Anterior cingulate cortex (tissue), 58 donors: ENCODE measurements at places on chromosomes 2 and 18.

DNA sequence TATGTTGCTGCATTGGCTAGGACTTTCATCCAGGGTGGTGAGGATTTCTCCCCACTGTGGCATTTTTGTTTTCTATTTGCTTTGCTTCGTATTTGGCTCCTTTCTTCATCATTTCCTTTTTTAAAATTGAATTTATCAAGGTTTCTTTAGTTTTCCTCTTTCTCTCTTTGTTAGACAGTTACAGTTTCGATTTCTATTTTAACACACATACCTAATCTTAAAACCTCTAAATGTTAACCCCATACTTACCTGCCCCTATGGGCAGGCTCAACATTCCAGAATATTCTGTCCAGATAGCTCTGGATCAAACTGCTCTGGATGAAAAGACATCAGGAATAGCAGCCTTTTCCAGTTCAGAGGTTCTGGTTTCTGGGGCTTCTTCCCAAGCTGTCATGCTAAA, 49.2 kb downstream of the DIPK1C start:
- no peak for DNase-seq

DNA sequence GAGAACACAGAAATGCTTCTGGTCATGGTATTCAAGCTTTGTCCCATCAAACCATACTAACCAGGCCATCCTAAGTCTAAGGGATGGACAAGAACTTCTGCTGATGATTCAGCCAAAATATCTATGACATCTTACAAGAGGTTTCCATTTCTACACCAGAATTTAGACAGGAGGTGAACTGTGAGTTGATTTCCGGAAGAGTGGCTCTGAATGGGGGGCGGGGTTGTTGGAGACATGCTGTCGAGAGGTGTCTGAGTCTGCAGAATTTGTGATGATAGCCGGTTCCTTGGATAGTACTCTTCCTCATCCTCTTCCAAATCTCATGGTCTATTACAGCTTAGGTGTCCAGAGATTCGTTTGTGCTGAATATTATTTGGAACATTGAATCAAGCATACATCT, 408.7 kb upstream of the TCF4 start:
- DNase-seq, result no peak

GRCh38 chr2:84830095-84830494, 50.8 kb downstream of the TRABD2A start:
- DNase-seq, result no peak

- DNase-seq, result peak; percentile 55
These were observed 95.5 kb downstream of the DYSF start for GRCh38 chr2:71548646-71549425.

DNA sequence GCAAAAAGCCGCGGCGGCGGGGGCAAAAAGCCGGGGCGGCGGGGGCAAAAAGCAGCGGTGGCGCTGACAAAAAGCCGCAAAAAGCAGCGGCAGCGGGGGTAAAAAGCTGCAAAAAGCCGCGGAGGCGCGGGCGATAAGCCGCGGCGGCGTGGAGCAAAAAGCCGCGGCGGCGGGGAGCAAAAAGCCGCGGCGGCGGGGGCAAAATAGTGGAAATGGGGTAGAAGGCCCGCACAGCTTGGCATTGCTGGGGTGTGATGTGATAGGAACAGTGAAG, 450.1 kb downstream of the ANKRD30B start:
- no peak for DNase-seq

- no peak for DNase-seq
These were observed 28.8 kb downstream of the SETBP1 start for GRCh38 chr18:44709307-44710126.

DNA sequence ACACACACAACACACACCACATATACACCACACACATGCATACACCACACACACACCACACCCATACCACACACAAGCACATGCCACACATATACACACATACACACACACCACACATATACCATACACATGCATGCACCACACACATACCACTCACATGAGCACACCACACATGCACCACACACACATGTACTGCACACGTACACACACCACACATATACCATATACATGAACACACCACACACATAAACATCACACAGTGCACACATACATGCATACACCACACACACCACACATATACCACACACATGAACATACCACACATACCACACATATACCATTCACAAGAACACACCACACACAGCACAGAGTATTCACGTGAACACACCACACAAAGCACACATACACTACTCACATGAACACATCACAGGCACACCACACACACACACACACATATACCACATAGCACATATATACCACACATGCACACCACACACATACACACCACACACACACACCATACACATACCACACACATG, 219.9 kb upstream of the RAB6C start:
- DNase-seq, result no peak

DNA sequence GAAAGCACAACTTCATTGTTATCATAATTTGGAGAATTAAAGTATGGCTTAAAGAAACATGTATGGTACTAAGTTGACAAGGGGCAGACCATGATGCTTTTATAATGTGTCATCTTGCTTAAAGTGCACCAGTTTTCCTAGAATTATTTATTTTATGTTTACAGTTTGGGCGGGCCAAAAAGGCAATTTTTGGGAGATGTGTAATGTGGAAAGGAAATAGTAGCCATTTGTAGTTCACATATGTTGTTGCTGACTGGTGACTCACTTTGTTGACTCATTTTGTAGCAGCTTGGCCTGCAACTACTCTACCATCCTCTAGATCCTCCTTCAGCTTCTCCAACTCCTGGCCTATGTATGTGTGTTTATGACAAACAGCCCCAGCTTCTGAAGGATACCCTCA, 7.7 kb downstream of the ZSCAN30 start:
- DNase-seq, result no peak

- no peak for DNase-seq
These were observed 30.9 kb upstream of the UBE2F start for GRCh38 chr2:237935740-237936452.

DNA sequence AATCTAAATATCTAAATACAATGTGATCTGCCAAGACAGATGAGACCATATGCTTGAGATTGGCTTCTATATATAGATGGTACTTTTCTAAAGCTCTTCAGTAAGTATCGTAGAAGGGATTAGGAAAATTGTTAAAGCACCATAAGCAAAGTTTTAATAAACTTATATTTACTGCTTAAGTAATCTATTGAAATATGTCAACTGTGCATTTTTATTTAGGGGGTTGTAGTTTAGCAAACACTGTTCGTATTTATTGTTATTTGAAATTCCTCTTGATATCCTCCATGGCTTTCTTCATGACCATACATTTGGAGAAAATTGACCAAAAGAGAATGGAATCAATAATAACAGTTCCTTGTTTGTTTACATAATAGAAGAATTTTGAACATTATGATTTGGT, 102.7 kb downstream of the MIB1 start:
- no peak for DNase-seq

DNA sequence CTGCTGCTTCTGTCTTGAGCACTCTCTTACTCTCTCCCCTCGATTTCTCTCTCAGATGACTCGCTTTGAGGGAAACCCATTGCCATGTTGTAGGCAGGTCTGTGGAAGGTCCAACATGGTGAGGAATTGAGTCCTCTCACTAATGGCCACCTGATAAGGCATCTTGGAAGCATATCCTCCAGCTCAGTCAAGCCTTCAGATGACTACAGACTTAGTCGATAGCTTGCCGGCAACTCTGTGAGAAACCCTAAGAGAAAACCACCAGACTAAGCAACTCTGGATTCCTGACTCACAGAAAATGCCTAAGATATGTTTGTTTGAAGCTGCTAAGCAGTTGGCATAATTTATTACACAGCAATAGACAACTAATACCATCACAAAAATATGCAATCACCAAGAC, 51.2 kb downstream of the WDR75 start:
- no peak for DNase-seq

DNA sequence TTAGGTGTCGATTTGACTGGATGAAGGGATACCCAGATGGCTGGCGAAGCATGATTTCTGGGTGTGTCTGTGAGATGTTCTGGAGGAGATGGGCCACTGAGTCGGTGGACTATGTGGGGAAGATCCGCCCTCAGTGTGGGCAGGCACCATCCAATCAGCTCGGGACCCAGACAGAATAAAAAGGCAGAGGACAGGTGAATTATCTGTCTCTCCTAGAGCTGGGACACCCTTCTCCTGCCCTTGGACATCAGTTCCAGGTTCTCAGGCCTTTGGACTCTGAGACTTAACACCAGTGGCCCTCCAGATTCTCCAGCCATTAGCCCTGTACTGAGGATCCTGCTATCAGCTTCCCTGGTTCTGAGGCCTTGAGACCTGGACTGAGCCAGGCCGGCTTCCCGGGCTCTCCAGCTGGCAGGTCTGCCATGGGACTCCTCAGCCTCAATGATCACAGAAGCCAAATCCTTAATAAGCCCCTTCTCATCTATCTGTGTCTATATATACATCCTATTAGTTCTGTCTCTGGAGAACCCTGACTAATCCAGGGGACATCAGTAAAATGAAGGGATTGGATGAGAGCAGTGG, 11.7 kb downstream of the PROC start:
- DNase-seq, result no peak

DNA sequence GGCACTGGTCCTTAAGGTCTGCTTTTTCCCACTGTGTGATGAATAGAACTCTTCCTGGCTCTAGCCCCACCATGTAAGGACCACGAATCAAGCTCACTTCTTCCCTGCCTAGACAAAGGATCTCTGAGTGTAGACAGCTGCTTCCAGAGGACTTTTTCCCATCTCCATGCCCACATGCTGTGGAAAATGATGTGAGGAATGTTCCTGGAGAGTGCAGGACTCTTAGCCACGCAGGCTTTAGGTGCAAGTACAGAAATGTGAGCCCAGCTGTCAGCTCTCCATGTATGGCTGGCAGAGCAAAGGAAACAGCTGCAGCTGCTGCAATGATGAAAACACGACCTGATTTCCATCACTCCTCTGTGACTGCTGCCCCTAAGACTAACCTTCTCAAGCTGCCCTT, 35.5 kb downstream of the NXPH2 start:
- DNase-seq, result no peak

DNA sequence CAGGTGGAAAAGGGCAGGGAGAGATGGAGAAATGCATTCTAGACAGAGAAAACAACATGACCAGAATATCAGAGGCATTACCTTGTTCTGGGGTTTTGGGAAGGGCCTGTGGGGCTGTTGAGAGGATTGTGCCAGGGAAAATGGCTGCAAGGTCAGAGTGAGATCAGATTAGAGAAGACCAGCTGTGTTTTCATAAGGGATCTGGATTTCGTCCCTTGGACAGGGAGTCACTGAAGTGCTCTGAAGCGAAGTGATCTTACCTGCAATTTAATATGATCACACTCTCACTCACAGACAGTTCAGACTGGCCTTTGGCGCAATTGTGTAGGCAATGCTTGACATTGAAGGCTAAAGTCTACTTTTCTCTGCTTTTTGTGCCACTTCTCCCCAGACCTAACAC, 20.3 kb upstream of the REG3G start:
- no peak for DNase-seq

DNA sequence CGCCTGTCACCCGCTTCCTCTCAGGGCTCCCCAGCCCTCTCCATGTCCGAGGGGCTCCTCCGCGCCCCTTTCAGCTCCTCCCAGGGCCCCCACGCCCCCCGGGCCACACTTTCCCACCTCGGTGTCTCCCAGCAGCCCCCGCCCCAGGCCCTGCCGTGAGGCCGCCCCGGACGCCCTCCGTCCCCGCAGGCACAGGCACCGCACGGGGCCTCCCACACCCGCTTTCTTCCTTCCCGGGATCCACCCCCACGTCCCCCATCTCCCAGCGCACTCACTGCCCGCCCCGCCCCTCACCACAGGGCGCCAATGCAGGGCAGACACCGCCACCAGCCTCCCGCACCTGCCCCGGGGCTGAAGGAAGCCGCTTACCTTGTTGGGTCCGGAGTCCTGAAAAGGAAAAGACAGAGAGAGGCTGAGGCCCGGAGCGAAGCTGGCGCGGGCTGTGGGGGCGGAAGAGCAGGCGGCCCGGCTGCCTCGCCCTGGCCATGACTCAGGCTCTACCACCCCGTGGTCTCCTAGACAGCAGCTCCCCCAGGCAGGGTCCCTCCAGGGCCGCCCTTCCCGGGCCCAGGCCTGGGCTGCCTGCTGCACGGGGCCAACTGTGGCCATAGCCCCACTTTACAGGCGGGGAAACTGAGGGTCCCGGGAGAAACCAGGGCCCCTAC, 37.7 kb downstream of the KIF1A start:
- DNase-seq, result no peak

DNA sequence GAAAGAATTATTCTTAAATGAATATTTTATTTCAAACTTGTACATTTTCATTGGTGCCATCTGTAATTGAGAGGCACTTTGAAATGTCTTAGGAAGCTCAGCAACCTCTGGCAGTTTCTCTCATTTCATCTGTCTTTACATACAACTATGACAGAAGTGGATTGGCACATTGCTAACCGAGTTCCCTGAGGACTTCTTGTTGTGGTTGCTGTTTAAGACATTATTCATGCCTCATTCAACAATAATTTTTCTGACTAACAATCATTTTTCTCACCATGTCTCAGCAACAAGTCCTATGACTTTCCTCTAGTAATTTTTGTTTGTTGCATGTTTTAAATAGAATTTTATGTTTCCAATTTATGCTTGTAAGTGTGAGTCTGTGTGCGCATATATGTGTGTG, 284.0 kb upstream of the CWC22 start:
- no peak for DNase-seq

GRCh38 chr2:9003616-9004337, at the start of gene MBOAT2:
TSS of gene MBOAT2 (minus strand) at chr2:9003684. CDS start at chr2:9003614, 70 bp downstream.
- DNase-seq, result peak; percentile 88

GRCh38 chr2:241842620-241843211, 16.0 kb downstream of the PDCD1 start:
- no peak for DNase-seq

DNA sequence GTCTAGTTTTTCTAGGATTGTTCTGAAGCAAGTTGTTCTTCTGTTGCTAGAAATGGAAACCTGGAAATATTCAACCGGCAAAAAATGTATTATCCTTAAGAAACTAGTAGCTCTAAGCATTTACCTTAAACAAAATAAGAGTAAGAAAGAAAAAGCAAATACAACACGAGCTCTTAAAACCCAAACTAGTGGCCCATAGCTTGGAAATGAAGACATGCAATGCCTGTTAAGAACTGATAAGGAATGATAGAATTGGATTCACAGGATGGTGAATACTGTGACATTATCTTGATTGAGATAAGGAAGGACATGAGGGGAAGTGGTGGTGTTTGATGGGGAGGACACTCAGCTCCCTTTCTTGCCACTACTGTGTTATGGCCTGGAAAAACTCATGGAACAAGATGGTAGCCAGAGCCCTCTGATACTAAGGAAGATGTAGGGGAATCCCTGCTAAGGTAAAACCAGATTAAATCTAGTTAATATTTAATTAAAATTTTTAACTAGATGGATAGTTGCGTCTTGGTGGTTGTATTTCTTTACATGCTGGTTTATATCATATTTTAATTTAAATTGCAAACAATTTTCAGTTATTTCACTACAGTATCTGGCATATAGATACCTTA, 193.8 kb downstream of the LPIN1 start:
- DNase-seq, result no peak

DNA sequence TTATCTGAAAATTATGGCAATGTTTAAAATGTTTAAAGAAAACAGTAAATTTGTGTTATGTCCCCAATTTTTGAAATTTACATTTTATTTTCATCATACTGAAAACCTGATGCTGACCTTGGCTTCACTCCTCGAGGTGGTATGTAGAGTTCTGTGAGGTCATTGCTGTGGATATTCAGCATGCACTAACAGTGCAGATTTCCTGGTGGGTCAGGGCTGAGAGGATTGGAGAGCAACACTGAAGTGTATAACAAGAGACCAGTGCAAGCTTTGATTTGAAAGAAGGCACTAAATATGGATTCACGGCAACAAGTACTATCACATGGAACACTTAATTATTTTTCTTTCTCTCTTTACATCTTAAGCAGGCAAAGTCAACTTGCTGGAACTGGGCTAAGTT, 134.1 kb downstream of the SLC8A1 start:
- no peak for DNase-seq
